ENCODE measurements at places on chromosomes 2 and 18.

- no peak for DNase-seq
Observed at GRCh38 chr2:71813315-71813714, 334.3 kb downstream of the CYP26B1 start.

GRCh38 chr18:78073275-78073674 is 823.6 kb downstream of the GALR1 start:
- no peak for DNase-seq

- peak; percentile 74 for DNase-seq
Observed at GRCh38 chr2:54899576-54900200, 150.6 kb downstream of the RTN4 start.

- peak; percentile 77 for DNase-seq
Observed at GRCh38 chr18:28112056-28112470, 64.9 kb downstream of the CDH2 start.

DNA sequence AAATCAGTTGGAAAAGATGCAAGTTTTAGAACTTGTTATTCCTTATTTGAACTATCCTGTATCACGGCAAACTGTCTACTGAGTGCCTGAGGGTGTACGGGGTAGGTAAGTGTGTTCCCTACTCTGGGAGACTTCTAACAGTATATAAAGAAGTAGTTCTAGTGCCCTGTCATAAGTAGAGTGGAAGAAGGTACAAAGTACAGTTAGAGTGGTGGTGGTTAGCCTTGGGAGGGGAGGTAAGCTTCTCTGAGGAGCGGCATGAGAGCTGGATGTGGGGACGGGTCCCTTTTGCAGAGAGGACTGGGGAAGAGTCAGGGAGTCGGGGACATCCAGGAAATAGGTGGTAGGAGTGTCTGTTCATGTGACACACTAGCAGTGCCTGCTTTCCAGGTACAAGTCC is 48.5 kb downstream of the DGKD start:
- DNase-seq: no peak

DNA sequence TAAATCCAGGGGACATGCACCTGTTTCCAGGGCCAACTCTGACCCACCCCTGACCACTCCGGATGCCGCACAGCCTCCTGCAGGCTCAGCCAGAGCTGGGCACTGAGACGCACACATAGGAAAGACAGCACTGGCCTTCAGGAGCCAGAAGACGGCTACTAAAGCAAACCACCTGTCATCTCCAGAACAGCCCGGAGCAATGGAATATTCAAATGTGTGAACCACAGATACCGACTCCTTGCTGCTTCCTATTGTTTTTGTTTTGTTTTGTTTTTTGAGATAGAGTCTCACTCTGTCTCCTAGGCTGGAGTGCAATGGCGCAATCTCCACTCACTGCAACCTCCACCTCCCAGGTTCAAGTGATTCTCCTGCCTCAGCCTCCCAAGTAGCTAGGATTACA is 94.0 kb downstream of the LAMA1 start:
- DNase-seq: no peak

DNA sequence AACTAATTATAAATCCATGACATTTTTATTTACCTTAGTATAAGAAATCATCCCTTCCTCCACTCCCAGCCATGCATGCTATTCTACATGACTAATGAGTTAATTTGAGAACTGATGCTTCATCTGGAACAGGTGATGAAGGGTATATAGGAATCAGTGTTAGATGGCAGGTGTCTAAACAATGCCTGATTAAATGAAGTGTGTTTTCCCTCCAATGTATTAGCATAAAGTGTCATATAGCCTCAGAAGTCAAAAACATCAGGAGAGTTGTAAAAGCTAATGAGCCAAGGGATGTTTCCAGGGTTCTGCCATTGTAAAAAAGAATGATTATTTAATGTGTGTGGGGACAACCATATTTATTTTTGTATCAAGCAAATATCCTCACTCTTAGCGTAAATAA is 913.8 kb downstream of the DCC start:
- no peak for DNase-seq

GRCh38 chr18:75408554-75409506 is 18.7 kb downstream of the SMIM21 start:
- DNase-seq: peak; percentile 89

GRCh38 chr18:41128545-41128944 is 826.5 kb upstream of the PIK3C3 start:
- no peak for DNase-seq

DNA sequence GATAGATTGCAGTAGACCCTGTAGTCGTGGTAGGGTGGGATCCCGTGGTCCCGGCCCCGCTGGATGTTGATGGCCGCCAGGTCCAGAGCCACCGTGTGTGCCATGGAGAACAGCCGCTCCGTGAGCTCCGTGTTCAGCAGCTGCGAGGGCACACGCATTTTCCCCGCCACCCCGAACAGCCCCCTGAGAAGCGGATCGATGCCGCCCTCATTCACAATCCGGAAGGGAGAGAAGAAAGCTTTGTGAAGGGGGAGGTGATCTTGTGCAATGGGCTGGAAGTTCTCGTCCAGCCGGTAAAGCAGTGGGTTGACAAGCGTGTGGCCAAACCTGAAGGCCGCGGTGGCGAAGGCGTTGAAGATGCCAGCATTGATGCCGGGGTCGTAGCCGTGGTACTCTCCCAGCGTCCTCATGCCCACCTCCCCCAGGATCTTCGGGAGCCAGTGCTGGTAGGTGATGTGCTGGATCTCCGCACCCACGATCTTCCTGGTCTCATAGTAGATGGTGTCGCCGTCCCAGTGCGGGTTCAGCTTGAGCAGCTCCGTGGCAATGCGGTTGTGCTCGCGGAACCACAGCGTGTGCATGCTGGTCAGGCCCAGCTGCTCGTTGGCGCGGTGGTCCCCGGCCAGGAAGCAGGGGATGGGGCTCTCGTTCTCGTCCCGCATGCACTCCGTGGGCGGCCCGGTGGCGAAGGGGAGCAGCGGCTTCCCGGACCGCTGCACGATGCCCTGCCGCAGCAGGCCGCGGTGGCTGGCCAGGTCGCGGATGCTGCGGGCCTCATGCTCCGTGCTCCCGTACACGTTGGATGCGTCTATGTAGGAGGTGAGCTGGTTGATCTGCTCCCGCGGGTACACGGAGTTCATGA is 95.8 kb downstream of the PXDN start:
- DNase-seq: no peak

- peak; percentile 48 for DNase-seq
Observed at GRCh38 chr18:44579028-44579702, 101.5 kb upstream of the SETBP1 start.

- DNase-seq: no peak
Observed at GRCh38 chr2:234805836-234806235, 146.0 kb upstream of the SH3BP4 start.

DNA sequence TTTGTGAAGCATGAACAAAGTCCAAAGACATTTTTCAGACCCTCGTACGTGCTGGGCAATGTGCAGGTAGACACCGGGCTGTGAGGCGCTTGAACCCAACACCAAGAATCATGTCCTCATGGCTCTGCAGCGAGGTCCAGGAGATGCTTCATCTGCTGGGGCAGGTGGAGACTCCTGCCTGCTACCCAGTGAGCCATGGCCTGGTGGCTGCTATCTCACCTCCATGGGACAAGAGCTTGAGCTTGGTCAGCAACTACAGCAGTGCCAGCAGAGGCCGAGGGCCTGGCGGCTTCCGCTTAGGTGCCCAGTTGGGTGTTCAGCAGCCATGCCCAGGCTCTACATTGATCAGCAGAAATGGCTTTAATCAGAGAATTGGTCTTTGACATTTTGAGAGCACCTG is 281.0 kb upstream of the HS6ST1 start:
- DNase-seq: no peak

DNA sequence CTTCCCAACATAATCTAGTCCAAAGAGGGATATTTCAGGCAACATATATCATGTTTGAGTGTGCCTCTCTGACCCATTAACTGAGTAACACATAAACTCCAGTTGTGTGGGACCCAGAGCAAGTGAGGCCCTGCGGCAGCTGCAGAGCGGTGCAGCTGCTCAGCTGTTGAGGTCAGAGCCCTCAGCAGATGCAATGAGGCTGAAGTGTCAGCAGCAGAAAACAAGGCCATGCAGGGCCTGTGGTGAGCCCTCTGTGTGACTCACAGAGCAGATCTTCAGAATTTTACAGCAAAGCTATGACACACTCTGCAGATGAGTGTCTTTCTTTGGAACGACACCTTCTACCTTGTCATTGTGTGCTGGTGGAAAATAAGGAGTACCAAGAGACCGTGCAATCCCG is 168.5 kb downstream of the CBLN2 start:
- DNase-seq: peak; percentile 29

GRCh38 chr2:224612578-224612977 is 27.4 kb upstream of the CUL3 start:
- DNase-seq: no peak

GRCh38 chr2:181947273-181947672 is 38.4 kb upstream of the PPP1R1C start:
- no peak for DNase-seq

GRCh38 chr2:106709229-106709628 is 176.7 kb downstream of the ST6GAL2 start:
- no peak for DNase-seq

DNA sequence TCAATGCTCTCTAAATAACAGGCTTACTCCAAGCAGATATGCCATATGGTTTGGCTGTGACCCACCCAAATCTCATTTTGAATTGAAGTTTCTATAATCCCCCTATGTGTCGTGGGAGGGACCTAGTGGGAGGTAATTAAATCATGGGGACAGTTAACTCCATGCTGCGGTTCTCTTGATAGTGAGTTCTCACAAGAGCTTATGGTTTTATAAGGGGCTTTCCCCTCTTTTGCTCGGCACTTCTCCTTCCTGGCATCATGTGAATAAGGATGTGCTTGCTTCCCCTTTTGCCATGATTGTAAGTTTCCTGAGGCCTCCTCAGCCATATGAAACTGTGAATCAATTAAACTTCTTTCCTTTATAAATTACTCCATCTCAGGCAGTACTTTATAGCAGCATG is 302.7 kb upstream of the ZC3H15 start:
- no peak for DNase-seq

DNA sequence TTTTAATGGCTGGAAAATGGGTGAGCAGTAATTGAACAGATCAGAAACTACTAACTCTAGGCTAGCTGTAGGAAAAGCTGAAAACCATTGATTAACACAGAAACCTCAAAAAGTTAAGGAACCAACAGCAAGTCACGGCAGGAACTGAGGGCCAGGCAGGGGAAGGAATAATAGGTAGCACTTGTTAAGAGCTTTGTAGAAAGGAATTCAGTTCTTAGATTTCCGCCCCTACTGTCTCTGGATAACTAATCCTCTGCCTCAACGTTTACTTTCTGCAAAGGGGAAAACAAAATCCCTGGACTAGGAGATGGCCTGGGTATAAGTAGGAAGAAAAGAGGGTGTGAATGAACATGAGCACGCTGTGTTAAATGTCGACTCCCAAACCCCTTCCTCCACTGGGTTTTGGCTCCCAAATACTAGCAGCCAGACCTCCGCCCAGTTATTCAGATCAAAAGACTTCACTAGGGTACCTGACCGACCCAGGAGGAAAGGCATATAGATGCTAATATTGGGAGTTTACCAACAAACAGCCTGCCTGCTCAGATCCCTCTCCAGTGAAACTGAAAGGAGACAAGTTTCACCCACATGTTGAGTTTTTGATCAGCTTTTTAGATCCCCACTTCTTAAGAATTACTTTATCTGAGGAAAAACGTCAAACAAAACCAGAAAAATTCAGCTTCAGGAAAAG is 12.4 kb downstream of the SMAD2 start:
- no peak for DNase-seq

GRCh38 chr2:66164470-66164869 is 270.5 kb upstream of the MEIS1 start:
- no peak for DNase-seq

DNA sequence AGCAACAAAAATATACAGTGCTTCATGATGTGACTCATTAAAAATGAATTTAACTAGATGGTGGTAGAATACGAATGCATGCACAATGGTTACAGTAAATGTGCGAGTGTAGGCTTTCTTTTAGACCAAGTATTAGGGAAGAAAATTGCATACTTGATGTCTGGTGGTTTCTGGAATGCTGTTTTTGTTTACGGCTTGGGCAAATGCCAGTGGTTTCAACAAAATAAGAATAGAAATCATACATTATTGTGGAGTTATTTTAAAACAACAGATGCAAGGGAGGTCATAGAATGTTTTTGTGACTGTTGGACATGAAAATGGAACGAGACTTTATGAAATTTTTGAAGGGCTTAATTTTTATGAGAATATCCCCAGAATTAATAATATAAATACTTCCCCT is 580.9 kb downstream of the PLCL1 start:
- no peak for DNase-seq

DNA sequence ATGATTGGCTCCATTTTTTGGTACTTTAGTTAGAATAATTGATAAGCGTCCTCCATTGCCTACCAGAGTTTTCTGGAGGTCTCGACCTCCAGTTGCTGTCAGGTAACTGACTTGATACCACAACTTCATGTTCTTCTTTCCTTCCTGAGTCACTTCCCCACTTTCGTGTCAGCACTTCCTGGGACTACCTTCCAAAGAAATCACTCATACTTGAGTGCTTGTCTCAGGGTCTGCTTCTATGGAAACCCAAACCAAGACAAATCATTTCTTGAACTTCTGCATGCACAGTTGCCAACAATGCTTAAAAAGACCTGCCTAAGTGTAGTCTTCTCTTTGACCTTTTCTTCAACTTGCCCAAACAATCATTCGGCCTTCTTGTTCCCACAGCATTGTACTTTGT is 210.3 kb upstream of the ETAA1 start:
- DNase-seq: no peak

DNA sequence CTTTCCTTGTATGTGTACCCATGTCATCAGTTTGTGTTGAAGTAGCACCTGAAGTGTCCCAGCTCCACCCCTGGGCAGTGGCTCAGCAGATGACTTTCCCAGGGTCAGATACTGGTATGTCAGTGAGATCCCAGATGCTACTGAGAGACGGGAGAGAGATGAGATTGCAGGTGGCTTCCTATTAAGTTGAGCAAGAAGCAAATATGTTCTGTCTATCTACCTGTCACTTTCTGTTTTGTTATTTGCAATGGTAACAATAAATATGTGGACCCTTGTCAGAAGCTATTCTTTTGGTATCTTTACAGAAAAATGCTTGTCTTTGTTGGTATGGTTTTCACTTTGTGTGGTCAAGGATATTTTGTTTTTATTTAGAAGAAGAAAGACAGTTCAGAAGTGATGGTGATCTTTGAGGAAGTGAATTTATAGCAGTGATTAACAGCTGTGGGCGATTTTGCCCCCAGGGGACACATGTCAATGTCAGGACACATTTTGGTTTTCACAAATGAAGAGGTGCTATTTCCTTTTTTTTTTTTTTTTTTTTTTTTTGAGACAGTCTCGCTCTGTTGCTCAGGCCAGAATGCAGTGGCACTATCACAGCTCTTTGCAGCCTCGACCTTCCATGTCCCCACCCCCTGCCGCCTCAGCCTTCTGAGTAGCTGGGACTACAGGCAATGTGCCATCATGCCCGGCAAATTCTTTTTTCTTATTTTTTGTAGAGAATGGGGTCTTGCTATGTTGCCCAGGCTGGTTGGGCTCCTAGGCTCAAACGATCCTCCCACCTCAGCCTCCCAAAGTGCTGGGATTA is 21.4 kb downstream of the MGAT5 start:
- DNase-seq: no peak

- no peak for DNase-seq
Observed at GRCh38 chr2:170258382-170258781, 80.4 kb downstream of the MYO3B start.

GRCh38 chr2:40043641-40044040 is 264.6 kb upstream of the THUMPD2 start:
- no peak for DNase-seq
